ENCODE measurements at places on chromosomes 1 and 21.

DNA sequence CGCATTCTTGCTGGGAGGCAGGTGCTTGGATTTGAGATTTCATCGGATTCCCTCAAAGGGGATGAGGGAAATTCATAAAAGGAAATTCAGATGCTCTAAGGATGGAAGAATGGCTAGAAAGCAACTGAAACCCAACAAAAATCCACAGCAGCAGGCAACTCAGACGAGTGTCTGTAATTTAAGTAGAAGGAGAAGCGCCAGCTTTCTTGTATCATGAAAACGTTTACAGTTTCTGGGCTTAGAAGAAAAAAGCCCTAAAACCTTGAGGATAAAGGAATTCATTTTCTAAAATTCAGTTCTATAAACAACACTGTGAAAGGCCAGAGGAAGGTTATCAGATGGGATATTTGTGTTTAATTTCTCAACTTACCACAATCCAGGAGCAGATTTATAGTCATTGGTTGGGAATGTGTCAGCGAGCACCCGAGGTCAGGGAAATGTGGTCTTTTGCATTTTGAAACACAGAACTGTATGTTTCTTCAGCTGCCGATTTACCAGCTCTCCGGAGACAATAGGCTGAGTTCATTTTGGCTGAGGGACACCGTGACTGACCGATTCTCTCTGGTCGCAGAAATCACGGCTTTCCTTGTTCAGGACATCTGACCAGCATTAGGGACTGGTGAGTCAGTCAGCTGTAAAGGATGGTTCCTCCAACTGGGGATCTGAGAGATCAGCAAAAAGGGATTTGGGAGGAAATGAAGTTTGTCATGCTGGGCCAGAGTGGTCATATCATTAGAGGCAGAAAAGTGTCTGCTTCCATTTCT lies 111.6 kb upstream of the ERRFI1 start:
- no peak for DNase-seq

- no peak for DNase-seq
Measured at GRCh38 chr1:160578525-160579191, 638 bp downstream of the CD84 start.

GRCh38 chr1:204834336-204834735 lies 36.3 kb upstream of the NFASC start:
- DNase-seq = no peak

DNA sequence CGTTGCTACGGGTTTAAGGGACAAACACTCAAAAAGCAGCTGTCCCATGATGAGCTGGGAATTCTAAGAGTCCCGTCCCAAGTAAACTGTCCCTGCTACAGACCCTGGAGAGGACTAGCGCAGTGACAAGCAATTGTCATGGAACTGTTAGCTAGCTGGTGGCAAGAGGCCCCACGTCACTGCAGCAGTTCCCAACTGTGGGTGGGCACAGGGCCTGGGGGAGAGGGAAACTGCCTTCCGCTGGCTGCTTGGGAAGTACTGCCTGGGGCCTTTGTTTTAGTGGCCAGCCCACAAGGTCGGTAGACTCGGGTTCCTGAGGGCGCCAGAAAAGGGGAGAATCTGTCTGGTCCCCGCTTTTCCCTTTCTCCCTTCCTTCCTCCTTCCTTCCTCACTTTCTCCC lies 97.4 kb downstream of the LACTBL1 start:
- no peak for DNase-seq

DNA sequence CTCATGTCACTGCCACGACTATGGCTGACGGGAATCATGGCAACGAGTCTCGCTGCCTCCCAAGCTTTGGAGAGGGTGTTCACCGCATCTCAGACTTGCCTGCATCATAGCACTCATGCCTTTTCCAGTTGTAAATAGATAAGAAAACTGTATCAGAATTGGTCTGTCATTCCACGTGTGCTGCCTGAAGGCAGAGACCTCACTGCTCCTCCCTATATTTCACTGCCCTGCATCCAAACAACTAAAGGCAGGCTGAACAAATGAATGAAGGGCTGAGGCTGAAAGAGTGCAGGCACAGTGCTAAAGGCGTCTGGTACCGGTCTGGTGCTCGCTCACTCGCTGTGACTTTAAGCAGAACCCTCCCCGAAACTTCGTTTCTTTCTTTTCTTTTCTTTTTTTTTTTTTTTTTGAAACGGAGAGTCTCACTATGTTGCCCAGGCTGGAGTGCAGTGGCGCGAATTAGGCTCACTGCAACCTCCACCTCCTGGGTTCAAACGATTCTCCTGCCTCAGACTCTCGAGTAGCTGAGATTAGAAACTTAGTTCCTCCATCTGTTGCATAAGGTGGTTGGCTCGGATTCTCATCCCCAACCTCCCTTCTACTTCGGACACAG lies 542 bp downstream of the EIF2B3 start:
- DNase-seq = no peak

GRCh38 chr21:29238967-29239290 lies 59.8 kb upstream of the BACH1 start:
- DNase-seq = no peak

DNA sequence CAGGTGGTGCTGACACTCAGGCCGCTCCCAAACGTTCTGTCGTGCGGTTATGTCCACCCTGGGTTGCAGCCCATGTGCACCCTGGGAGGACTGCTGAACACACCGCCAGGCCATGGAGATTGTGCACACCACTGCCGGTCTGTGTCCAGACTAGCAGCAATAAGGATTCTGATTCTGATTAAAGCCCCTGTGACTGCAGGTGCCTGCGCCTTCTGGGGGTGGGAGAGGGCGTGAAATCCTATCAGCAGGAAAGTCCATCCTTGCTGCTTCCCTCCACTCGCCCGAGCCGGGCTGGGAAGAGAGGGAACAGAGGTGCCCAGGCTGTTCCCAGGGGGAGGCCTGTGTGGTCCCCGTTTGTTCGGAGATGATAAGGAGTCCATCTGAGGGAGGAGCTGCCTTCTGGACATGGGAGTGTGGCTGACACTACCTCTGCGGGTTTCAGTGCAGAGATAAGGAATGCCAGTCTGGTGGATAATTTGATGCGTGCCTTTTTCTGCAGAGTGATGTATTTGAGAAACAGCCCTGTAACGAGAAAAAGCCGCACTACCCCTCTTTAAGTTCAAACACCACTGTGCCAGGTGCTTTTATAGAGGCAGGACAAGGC lies 41.2 kb downstream of the BACE2 start:
- no peak for DNase-seq

DNA sequence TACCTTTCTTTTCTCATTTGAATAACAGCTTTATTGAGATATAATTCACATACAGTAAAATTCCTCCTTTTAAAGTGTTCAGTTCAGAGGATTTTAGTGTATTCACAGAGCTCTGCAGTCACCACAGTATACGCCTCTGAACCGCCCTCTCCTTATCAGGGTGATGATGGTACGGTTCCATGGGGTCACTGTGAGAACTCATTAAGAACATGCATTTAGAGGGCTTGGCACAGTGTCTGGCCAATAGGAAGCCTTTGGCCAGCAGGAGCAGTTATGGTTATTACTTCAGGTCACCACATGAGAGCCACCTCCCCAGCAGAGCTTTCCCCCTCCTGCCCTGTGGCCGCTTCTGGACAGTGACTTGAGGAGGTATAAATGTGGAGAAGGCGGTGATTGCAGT lies 27.3 kb downstream of the KCNQ4 start:
- no peak for DNase-seq

DNA sequence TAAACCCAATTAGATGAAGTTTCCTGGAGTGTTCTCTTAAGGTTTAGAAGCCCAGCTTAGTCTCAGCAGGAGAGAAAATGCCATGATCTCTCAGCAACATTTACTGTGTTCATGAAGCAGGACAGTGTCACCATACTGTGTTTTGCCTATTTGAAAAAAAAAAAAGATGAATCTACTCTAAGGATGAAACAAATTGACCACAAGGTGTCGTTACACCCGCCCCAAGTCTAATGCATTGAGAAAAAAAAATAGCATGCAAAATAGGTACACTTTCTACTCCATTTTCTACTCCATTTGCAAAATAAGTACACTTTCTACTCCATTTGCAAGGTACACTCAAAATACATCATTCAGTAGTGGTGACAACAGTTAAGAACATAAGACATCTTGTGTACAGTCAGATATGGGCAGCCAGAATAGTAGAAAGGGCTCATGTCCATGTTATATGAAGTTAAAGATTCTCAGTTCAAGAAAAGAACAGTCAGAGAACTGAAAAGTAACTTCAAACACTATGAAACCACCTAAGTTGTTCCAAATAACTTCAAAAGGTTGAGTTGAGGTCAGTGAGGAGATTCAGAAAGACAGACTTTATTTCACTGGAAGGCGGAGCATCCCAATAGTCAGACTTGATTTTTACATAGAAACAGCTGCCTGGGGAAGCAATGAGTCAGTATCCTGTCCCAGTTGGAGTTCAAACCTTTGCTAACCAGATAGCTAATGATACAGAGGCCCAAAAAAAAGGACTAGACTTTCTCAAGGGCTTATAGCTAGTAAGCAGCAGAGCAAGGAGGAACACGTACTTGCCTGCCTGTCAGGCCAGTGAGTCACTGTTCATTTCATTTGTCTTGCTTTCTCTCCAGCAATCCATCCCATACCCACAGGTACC lies 13.3 kb downstream of the PLPPR5 start:
- peak; percentile 12 for DNase-seq

DNA sequence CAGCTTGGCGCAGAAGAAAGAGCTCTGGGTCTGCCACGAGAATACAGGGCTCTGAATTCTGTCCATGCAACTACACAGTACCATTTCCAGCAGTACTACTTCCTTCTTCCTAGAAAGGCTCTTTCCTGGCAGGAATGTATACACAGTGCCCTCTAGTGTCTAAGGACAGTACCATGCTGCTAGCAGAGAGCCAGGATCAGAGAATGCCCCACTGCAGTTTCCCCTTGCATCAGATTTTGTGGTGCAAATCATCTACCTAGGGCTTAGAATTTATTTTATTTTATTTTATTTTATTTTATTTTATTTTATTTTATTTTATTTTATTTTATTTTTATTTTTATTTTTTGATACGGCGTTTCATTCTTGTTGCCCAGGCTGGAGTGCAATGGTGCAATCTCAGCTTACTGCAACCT lies 50.8 kb downstream of the PAX7 start:
- DNase-seq = no peak

DNA sequence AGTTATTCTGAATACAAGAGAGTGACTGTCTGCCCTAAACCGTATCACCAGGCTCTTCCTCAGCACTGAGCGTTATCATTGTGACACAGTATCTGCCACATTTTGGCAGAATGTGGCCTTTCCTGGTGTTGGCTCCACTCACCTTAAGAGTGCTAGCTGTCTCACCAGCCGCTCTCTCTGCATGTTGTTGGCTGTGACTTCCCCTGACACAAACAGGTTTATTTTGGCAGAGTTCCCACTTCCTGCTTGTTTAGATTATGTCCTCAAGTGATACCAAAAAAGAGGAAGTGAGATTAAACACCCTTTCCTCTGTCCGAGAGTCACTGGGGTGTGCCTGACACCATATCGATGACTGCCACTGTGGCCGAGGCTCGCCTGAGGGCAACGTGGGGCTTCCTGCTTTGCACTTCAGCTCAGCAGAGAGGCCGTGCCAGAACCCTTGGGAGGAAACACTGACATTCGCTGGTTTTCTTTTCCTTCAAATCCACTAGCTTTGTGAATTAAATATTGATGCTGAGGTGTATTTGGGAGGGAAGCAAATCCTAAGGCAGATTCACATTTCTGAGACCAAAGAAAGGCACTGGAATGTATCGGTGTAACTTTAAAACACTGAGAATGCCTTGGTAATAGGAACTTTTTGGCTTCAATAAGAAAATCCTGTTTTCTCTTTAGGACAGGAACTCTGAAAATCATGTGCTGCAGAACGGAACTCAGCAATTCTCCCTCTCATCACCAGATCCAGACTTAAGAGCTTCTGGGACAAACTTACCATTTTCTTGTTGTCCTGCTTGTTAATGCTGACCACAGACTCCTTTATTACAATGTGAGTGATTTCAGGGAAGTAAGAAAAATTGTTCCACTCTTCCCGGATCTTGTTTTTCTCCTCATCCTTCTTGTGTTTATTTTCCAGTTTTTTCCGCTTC lies 102.1 kb downstream of the JAK1 start:
- DNase-seq = peak; percentile 30

DNA sequence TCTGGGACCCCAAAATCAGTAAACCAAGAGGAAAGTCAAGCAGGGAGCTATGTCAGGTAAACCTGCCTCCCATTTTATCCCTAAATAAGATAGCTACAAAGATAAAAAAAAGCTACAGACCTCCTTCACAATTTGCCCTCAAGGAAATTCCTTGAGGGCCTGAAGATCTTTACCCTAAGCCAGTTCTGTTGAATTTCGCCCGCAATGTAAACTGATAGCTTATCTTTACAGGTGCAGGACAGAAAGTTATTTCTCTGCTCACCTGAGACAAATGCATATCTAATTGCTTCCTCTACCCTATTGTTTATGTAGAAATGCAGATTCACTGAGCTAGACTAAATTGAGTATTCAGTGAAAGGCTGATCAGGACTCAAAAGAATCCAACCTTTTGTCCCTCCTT lies 153.4 kb upstream of the CHRM3 start:
- DNase-seq = no peak

GRCh38 chr1:167430849-167431242 lies 87.5 kb downstream of the CD247 start:
- no peak for DNase-seq

DNA sequence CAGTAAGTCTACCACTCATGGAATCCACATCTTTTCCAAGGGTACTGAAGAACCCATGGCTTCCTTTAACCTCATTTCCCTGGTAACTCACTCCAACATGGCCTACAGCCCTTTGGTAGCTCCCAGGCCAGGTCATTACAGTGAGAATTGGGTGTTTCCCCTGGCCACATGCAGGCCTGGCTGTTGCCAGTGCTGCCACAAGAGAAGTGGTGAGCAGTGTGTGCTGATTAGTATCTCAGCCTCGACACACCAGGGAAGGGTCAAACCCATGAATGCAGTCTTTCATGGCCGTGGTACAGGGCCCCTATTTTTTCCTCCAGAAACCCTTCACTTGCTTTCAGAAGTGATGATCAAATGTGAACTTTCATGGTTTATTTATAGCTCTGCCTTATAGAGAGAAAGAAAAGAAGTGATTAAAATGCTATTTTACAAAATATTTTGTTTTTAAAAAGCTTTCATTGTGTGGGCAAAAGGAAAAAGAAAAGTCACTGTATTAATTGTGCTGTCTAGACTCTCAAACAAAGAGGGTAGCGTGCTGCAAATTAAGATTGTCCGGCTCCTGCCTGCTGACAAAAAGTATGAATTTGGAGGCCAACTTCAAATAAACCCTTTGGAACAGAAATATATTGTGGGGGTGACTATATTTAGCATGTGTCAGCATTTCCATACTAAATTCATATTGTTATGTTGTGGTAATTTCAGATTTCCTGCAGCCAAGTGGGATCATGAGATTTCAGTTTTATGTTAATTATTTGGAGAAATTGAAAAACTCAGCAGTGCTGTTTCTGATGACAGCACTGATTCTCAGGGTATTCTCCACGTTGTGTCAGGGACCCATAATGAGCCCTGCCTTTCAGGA lies 62.0 kb upstream of the HOOK1 start:
- no peak for DNase-seq

DNA sequence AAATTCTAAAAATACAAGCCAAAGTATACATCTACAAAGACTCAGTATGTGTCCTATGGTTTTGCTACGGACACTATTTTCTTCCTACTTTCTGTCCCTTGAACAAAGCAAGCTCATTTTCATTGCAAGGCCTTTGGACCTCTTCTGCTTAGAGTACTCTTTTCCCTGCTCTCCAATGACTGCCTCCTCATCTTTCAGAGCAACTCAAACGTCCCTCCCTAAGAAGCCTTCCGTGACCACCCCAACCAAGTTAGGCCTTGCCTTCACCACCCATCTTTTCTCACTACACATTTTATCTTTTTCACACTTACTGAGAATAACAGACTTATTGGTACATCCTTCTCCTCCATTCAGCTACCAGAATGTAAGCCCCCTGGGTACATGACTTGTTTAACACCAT lies 39.9 kb downstream of the ENAH start:
- no peak for DNase-seq

GRCh38 chr1:166302989-166303758 lies 136.4 kb upstream of the FAM78B start:
- no peak for DNase-seq

Measured in activated naive CD8-positive, alpha-beta T cell treated with anti-CD3 and anti-CD28 coated beads for 36 hours (primary cell).